ENCODE measurements at places on chromosomes 5 and 9. TPM values are rescaled to one million over a fixed set of nuclear protein-coding genes. Genes with fewer than 3 reads are reported as not detected.

The SPEF2 gene
- not detected for polyA plus RNA-seq

The C6 gene
- not detected for polyA plus RNA-seq

The PPP2R2B gene
- not detected for polyA plus RNA-seq

The DMRT1 gene
- 0.26 TPM for polyA plus RNA-seq

The NOP16 gene
- polyA plus RNA-seq, result 276 TPM

DNA sequence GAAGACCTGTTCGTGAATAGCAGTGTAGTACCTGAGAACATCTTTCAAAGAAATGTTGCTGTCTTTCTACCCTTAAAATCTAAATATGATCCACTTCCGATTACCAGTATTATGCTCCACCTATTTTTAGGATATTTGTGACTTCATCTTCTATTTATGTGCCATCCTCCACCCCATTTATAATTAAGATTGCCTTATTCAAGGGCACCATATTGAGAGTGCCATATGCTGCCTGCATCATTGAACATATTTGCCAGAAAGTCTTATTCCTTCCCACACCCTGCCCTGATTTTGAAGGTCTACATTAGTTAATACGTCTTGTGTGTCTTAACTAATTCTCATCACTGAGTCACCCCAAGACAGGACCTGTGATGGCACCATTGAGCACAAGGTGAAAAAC is 1076.7 kb downstream of the CDH12 start:
- no peak overlapping the region for H3K4me3 ChIP-seq
- no peak for DNase-seq
- no peak overlapping the region for H3K27ac ChIP-seq
- no peaks in the 10 kb centered on the region for H3K36me3 ChIP-seq
- no peaks in the 10 kb centered on the region for H3K27me3 ChIP-seq

- no peak overlapping the region for H3K27ac ChIP-seq
- no peak overlapping the region for H3K4me3 ChIP-seq
Measured at GRCh38 chr9:7375013-7375511, 424.5 kb downstream of the DMAC1 start.

DNA sequence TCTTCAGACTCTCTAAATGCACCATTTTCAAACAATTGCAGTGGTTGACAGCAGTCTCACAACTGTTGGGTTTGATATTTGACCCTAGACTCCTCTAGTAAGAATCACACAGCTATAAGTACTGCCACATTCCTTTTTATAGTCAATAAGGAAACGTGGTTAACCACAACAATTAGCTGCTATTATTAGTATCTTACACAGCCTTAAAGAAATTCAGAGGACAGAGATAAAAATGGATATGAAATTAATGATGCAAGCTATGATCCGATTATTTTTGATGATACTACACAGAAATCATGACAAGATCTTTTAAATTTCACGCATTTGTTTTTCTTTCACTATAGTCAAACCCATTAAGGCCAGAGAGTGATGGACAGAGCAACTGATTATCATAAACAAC is 288.6 kb upstream of the C9orf72 start:
- no peak overlapping the region for H3K27ac ChIP-seq
- H3K4me1 ChIP-seq, result no peaks in the 10 kb centered on the region
- no peak overlapping the region for H3K4me3 ChIP-seq
- no peak for DNase-seq

DNA sequence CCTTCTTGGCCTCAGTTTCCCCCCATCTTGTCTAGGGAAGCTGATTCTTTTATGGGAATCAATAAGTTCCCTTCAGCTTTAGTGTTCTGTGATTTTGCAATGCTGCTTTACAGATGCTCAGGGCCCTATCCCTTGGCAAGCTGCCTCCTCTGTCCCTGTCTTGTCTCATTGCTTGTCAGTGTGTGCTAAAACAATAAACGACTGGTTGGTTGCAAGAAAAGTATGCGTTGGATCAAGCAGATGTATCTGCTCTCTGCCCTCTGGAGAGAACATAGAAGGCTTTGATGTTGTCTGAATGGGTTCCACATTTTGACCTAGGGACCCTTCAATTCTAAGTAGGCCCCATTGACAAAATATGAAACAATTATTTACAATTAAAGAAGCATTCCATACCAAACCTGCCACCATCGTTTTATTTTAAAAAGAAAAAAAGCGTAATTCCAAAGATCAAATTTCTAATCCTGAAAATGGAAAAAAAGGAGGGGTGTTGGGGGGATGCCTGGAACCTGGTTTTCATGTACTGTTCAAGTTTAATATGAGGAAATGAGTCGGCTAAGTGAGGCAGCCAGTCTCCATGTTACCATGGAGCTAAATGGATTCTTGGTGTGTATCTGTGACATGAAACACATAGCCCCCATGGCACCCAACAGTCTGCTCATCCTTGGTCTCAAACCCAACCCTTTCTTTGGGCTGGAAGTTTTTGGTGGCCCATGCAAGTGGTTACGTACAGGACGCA is 31.2 kb upstream of the TARS1 start:
- no peaks in the 10 kb centered on the region for H3K27me3 ChIP-seq
- no peak overlapping the region for H3K4me3 ChIP-seq

- H3K27ac ChIP-seq, result no peak overlapping the region
- H3K36me3 ChIP-seq, result no peaks in the 10 kb centered on the region
- H3K27me3 ChIP-seq, result no peaks in the 10 kb centered on the region
- no peak for DNase-seq
Measured at GRCh38 chr5:116455061-116455460, 119.6 kb downstream of the SEMA6A start.

GRCh38 chr9:95116002-95116807 is 201.3 kb downstream of the FANCC start:
- H3K27ac ChIP-seq, result peak overlapping the region; percentile 40
- H3K4me3 ChIP-seq, result no peak overlapping the region
- peaks cover 13% of the 10 kb centered on the region for H3K4me1 ChIP-seq

- no peak for DNase-seq
- no peaks in the 10 kb centered on the region for H3K36me3 ChIP-seq
- no peak overlapping the region for H3K4me3 ChIP-seq
- no peaks in the 10 kb centered on the region for H3K27me3 ChIP-seq
- H3K27ac ChIP-seq, result no peak overlapping the region
- no peaks in the 10 kb centered on the region for H3K4me1 ChIP-seq
Measured at GRCh38 chr9:14029806-14030374, 284.1 kb downstream of the NFIB start.

GRCh38 chr5:74540622-74541021 is 99.9 kb downstream of the ENC1 start:
- H3K36me3 ChIP-seq, result no peaks in the 10 kb centered on the region
- no peaks in the 10 kb centered on the region for H3K4me1 ChIP-seq
- H3K27me3 ChIP-seq, result no peaks in the 10 kb centered on the region
- DNase-seq, result no peak

GRCh38 chr9:7791394-7791793 is 8.2 kb downstream of the DMAC1 start:
- H3K36me3 ChIP-seq, result no peaks in the 10 kb centered on the region
- no peaks in the 10 kb centered on the region for H3K27me3 ChIP-seq
- H3K27ac ChIP-seq, result no peak overlapping the region
- no peak for DNase-seq
- H3K4me3 ChIP-seq, result no peak overlapping the region
- no peaks in the 10 kb centered on the region for H3K4me1 ChIP-seq

DNA sequence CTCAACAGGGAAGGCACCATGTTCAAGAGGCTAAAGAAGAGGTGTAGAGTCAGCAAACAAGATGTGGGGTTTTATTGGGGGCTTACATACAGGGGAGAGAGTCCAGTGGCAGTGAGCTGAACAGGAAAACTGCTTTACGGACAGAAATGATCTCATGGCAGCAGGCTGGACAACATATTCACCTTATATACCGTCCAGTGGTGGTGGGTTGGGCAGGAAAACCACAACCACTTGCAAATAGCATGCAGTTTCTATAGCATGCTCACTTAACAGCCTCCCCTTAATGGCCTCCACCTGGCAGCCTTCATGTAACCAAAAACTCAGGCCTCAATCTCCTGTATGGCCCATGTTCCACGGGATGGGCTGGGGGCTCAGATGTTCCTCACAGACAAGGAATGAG is 5.4 kb downstream of the TNFSF8 start:
- H3K4me1 ChIP-seq, result peaks cover 1% of the 10 kb centered on the region
- DNase-seq, result no peak
- no peak overlapping the region for H3K4me3 ChIP-seq
- H3K36me3 ChIP-seq, result no peaks in the 10 kb centered on the region

DNA sequence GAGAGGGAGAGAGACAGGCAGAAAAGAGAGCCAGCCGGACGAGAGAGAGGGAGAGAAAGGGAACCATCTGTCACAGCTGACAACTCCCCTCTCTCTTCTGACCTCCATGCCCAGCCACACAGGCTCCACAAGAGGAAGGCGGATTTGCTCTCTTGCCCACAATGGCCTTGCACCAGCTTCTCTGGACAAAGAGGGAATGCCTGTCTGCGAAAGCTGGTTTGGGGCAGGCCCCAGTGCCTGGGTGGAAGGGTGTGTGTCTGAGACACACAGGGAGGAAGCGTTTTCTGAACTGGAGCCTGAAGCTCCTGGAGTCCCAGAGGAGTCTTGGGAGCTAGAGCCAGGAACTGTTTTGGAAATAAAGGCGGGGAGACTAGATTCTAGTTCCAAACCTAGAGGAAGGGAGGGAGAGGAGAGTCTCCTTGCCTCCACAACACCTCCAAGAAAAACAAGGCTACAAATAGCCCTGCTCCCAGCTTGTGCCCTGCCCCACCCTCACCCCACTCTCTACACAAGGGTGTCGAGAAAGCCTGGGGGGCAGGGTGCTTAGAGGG is 12.5 kb downstream of the C1QTNF2 start:
- no peak overlapping the region for H3K4me3 ChIP-seq
- H3K4me1 ChIP-seq, result no peaks in the 10 kb centered on the region
- H3K36me3 ChIP-seq, result no peaks in the 10 kb centered on the region
- no peak for DNase-seq
- H3K27me3 ChIP-seq, result no peaks in the 10 kb centered on the region

- H3K4me1 ChIP-seq, result no peaks in the 10 kb centered on the region
- no peak for DNase-seq
- H3K27ac ChIP-seq, result no peak overlapping the region
- no peaks in the 10 kb centered on the region for H3K27me3 ChIP-seq
- no peak overlapping the region for H3K4me3 ChIP-seq
Measured at GRCh38 chr5:79686799-79687198, 2.8 kb upstream of the CMYA5 start.

- H3K27me3 ChIP-seq, result no peaks in the 10 kb centered on the region
- H3K36me3 ChIP-seq, result no peaks in the 10 kb centered on the region
- no peak overlapping the region for H3K27ac ChIP-seq
- no peak for DNase-seq
- H3K4me1 ChIP-seq, result no peaks in the 10 kb centered on the region
- H3K4me3 ChIP-seq, result no peak overlapping the region
Measured at GRCh38 chr9:71965403-71965802, 54.0 kb downstream of the C9orf85 start.

- H3K36me3 ChIP-seq, result no peaks in the 10 kb centered on the region
- no peak overlapping the region for H3K27ac ChIP-seq
- H3K4me3 ChIP-seq, result no peak overlapping the region
- no peaks in the 10 kb centered on the region for H3K27me3 ChIP-seq
- no peak for DNase-seq
Measured at GRCh38 chr9:20426019-20426418, 196.3 kb downstream of the MLLT3 start.
